Left lung (tissue), 14 donors: ENCODE measurements at places on chromosomes 2 and 18. TPM values are rescaled to one million over a fixed set of nuclear protein-coding genes. Genes with fewer than 3 reads are reported as not detected.

The POTEC gene
- total RNA-seq = not detected

DNA sequence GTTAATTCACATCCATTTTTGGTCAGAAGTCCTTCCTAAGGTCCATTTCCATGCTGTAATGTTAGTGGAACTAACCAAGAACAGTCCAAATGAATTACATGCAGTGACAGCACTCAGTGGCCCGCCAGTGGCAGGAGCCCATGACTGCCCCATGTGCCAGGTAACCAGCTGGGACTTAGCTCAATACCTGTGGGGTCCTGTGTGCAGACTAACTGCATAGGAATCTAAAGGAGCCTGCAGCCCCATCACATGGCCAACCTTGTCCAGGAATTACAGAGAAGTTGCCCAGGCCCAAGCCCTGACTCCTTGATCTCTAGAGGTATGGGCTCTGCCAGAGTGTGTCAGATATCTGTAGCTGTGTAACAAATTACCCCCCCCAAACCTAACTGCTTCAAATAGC is 35.4 kb upstream of the GPR17 start:
- no peak for DNase-seq

The RESP18 gene
- not detected for total RNA-seq

GRCh38 chr2:11610624-11611242 is 59.3 kb downstream of the NTSR2 start:
- no peak for DNase-seq

DNA sequence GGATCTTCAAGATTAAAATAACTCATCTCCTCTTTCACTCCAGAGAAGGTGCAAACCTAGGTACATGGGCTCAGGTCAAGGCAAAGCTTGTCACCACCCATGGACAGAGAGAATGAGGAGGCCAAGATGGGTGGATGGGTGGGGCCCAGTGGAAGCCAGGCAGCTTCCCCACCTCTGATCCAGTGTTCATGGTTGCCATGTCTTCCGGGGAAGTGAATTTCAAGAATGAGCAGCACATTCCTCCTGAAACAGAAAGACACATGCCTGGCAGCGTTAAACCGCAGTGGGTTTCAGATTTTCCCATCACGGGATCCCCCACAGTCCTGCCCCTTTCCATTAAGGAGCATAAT is 301.7 kb downstream of the EIPR1 start:
- no peak for DNase-seq

The COLEC12 gene
- 45.2 TPM for total RNA-seq

The ASXL3 gene
- 1.5 TPM for total RNA-seq

- DNase-seq = no peak
Observed at GRCh38 chr2:181697571-181697970, 17.3 kb upstream of the NEUROD1 start.

DNA sequence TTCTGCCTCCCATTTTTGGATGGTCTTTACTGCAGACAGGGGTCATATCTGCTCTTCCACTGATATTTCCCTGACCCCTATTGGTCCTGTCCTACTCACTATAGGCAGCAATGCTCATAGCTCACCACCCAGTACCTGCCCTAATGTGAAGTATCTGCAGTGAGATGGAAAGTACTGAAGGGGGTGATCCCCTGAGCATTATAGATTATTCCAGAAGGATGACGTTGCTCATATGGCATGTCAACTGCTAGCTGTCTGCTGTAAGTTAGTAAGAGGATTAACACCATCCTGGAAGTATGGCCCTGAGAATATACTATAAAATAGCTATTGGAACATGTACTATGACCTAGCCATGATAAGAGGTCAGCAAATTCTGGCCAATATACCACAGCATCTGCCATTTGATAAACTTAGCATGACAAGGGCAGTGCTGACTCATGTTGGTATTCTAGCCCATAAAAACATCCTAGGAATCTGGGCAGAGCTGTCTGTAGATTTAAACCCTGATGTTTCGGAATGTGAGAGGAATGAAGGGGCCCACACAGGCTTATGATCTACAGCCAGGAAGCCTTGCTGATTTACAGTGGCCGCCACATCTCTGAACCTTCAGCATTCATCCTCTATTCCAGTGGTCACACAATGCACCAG is 451.4 kb downstream of the TNS1 start:
- no peak for DNase-seq

DNA sequence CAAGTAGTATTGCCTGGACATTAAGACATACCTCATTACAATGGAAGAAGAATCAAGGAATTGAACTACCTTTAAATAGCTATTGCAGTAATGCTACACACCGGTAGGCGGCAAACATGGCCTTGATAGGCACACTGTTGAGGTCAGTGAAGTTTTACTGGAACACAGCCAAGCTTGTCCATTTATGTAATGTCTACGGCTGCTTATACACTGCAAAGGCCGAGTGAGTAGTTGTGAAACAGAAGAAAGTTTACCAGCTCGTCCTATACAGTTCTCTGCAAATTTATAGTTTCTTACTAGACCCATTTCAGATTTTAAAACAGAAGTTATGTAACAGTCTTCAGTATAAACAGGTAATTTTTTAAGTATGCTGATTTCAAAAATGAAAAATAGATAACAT is 38.8 kb downstream of the PPP4R1 start:
- DNase-seq = peak; percentile 71

GRCh38 chr18:9561759-9562158 is 52.6 kb downstream of the PPP4R1 start:
- no peak for DNase-seq

GRCh38 chr18:67302043-67302442 is 214.5 kb downstream of the DSEL start:
- DNase-seq = no peak

The C2orf78 gene
- total RNA-seq = not detected

The CRYGD gene
- total RNA-seq = not detected
